ENCODE measurements at places on chromosomes 3 and 15.

DNA sequence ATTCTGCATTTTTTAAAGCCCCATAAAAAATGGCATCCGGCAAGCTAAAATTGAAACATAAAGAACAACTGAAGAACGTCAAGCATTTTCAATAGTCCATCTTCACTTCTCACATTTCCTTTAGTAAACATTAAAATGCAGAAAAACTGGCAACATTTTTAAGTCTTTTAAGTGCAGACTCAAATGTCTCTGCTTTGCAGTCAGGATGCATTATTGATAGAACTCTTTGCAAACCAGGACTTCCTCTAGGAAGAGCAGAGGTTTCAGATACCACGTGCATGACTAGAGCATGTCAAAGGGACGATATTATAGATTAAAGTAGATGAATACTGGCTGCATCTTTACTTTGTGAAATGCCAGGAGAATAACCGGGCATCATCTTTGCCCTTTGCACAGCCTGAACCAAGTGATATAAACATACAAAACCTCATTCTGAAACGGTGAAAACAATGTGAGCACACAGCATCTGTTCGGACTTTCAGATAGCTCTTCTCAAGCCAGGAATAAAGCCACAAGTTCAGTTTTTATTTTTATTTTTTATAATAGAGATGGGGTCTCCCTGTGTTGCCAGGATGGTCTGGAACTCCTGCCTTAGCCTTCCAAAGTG lies 65.1 kb downstream of the LDHAL6B start:
- no peak for DNase-seq

GRCh38 chr3:159765030-159765859 lies 223.4 kb upstream of the IL12A start:
- DNase-seq = no peak

DNA sequence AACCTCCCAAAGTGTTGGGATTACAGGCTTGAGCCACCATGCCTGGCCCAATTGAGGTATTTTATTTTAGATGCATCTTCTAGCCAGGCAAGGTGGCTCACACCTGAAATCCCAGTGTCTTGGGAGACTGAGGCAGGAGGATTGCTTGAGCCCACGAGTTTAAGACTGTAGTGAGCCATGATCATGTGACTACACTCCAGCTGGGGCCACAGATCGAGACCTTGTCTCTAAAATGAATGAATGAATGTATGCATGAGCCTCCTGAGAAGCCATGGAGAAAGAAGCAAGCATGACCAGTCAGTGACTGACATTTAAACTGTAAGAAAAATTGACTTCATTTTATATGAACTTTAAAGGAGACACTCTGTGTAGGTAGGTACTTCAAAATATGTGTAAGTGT lies 105.7 kb downstream of the ZNF609 start:
- DNase-seq = no peak

- DNase-seq = no peak
Measured at GRCh38 chr3:40304352-40304751, 5.2 kb upstream of the EIF1B start.

DNA sequence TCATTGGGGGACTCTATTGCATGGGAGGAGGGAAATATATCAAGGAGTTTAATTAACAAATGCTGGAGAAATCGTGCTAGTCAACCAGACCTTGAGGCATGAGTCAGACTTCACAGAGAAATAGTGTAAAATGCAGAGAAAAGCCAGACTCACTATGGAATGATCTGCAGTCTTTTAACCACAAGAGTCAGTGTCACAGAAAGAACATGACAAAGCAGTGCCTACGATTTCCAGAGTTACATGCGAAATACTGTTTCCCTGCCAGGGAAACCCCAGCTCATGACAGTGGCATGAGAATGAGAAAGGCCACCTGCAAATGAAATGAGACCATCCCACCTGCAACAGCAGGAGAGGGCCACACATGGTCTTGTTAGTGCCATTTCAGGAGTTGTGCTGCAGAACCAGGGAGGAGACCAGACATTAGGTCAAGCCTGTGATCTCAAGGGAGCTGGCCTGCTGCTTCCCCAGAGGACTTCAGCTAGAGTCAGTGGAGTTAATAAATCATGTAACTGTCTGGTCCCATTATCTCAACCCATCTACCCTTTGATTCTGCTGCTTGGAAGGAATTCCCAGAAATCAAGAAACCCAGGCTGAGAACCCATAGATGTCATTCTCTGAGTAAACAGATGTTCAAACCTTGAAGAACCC lies 79.0 kb downstream of the ERC2 start:
- no peak for DNase-seq

DNA sequence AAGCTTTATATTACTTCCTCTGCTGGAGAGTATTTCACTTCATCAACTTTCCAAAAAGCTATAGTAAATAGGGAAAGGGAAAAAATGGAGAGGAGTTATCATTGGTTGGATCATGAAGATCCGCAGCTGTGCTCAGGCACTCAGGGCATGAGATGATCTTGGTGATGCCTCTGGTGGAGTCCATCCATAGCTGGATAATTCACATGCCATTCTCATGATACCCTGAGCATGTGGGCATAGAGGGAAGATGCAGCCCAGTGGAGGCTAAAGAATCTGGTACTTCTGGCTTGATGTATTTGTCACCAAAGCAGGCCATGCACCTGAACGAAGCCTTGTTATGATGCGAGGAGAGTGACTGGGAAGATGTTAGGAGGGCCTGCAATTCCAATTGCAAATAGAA lies 150.2 kb downstream of the CHST2 start:
- no peak for DNase-seq

- DNase-seq = no peak
Measured at GRCh38 chr15:88509321-88509720, 37.2 kb downstream of the DET1 start.

- DNase-seq = no peak
Measured at GRCh38 chr3:176328198-176328597, 869.1 kb downstream of the TBL1XR1 start.

- DNase-seq = no peak
Measured at GRCh38 chr3:186487819-186488218, 56.4 kb downstream of the CRYGS start.

DNA sequence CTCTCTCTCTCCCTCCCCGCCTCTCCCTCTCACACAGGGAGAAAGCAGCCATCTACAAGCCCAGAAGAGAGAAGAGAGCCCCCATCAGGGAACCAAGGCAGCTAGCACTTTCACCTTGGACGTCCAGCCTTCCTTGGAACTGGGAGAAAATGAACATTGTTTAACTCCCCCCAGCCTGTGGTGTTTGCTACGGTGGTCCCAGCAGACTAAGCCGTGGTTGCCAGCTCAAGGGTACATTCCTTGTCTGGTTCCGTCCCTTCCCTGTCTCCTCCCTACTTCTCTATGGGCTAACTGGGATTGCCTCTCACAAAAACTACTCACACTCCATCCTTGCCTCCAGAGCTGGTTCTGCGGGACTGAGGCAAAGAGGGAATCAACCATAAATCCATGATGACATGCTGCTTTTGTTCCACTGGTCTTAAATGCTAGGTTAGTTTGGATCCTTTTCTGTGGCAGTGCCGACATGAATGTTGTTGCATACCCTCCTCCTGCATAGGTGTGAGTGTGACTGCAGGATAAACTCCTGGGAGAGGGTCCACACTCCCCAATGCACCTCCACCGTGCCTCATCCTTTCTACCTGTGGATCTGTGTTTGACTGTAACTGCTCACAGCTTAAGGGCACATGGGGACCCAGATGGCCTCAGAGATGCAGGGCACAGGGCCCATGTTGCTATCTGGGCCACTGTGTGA lies 12.0 kb downstream of the C3orf22 start:
- no peak for DNase-seq

DNA sequence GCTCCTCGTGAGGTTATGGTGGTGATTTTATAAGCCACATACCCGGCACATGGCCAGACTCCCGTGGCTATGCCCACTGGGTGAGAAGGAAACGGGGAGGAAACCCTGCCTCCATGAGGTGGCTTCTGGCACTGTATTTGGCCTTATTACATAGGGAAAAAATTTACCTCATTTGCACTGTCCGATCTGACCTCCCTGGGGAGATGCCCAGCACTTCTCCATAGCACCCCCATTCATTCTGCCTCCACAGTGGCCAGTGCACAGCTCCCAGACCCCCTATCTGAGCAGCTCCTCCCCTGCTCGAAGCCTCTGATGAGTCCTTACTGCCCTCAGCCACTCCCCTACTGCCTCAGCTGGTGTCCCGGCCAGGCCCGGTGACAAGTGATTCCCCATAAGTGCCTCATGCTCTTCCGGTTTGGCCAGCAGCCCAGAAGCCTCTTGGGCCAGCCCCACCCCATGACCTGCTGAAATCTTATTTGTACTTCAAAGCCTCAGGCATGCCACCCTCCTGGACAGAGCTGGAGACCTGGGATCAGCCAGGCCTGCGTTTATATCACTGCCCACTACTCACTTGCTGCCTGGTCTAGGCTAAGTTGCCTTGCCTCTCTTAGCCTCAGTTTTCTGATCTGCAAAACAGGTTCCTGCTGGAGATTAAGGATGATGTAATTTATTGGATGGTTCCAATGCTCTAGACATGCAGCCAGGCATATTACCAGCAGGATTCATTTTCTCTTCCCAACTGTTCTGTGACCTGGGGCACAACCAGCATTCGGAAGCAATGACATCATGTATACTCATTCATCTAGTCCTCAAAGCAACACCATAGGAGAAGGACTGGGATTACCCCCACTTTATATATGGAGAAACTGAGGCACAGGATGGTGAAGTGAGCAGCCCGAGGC lies 30.6 kb upstream of the SLC6A6 start:
- no peak for DNase-seq

DNA sequence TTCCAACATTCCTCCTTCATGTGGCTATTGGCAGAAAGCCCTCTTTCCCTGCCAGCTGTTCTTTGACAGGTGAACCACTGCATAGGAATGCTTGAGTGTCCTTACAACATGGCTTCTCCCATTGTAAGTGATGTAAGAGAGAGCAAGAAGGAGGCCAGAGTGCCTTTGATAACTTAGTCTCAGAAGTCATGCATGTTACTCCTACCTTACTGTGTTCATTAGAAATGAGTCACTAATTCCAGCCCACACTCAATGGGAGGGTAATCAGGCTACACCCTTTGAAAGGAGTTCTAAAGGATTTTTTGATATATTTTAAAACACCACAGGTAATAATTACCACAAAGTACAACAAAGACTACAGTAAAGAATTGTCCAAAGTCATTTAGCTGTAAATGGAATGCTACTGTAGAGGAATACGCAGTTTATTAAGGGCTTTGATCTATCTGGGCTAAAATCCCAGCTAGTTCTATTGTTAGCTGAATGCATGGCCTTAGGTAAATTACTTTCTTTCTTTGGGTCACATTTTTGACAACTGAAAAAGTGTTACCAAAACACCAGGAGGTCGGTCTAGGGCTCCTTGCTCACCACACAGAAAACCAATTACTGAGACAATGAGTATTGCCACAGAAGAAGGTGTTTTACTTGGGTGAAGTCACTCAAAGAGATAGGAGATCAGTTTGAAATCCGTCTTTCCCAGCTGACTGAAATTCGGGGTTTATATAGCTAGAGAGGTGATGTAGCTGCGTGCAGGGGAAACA lies 154.9 kb downstream of the GRM7 start:
- DNase-seq = no peak

- DNase-seq = no peak
Measured at GRCh38 chr15:70628549-70628896, 134.8 kb downstream of the UACA start.

DNA sequence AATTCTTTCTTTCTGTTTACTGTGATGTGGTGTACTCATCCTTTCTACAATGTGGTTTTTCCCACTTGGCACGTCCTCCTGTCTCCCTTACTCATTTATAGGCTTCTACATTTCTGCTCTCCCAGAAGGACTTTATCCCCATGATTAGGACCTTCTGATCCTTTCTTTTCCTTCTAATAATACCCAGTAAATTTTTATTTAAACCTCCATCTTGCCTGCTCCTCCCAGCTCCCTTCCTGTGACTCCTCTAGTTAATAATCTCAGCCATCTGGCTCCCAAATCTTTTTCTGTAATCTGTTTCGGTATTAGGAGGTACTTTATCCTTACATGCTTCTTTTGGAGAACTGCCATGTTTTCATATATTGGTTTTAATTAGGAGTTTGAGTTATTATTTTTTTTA lies 11.2 kb upstream of the P2RY1 start:
- DNase-seq = no peak

DNA sequence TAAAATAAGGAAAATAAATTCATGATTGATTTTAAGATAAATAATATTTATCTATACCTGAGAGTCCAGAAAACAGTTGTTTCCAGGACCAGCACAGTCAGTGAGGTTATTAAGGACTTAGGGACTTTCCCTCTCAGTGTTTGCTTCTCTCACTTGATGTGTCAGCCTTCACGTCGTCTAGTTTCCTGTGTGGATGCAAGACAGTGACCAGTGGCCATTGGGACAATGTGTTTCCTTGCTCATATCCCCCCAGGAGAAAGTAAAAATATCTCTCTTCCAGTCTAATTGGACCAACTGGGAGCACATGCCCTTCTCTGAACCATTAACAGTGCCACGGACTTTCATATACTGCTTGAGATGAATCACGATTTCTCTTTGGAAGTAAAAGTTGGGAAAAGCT lies 157.8 kb upstream of the CTNNB1 start:
- DNase-seq = no peak

DNA sequence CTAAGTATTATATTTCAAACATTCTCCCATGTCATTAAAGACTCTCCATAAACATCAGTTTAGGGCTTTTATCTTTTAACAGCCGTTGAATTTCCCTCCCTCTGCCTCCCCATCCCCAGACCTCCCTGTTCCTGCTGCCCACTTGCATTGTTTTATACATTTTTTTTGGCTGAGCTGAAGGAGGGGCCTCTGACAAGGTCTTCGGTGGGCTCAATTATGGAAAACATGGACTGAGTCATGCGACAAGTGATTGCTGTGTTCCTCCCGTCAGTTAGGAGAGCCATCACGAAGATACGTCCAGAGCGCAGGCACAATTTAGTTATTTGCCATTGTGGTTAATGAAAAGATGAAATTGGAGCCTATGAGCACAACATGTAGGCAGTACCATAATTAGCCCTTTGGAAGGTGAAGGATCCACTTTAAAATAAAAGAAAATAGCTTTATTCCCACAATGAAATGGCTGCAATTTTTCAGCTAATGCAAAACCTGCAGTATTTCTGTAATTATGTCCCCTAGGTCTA lies 12.0 kb upstream of the NMNAT3 start:
- DNase-seq = no peak

DNA sequence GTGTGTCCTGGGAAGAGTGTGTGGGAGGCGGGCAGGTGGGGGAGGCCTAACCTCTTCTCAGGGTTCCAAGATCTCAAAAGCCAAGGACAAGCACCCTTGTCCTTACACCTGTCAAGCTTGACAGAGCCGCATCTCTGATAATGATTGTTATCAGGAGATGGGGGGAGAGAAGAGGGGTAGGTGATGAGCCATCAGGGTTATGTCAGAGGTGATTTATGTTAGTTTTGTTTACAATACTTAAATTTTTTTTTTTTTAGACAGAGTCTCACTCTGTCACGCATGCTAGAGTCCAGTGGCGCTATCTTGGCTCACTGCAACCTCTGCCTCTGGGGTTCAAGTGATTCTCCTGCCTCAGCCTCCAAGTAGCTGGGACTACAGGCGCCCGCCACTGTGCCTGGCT lies 7.4 kb upstream of the NCBP2 start:
- no peak for DNase-seq

GRCh38 chr3:170470063-170471016 lies 51.7 kb downstream of the CLDN11 start:
- no peak for DNase-seq

All from activated gamma-delta T cell (primary cell).